ENCODE measurements at places on chromosomes 2 and 18. TPM values are rescaled to one million over a fixed set of nuclear protein-coding genes. Genes with fewer than 3 reads are reported as not detected.

DNA sequence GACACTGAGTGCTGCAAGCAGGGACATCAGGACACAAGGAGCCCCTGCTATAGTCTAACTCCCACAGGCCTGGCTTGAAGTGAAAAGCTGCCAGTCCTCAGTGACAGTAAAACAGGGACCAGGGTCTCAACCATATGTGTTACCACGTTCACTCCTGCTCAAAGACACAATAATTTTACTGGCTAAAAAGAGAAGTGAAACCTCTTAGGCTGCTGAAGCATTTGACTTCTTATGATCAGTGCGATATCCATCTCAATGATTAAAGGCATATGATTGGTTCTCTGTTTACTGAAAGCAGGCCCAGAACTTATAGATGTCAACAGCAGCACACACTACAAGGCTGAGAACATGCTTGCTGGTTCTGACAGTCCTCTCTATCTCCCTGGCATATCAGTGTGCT, 129.8 kb upstream of the LMAN1 start:
- H3K4me3 ChIP-seq = no peak overlapping the region
- H3K36me3 ChIP-seq = no peaks in the 10 kb centered on the region
- DNase-seq = no peak

- no peak overlapping the region for H3K27ac ChIP-seq
- H3K4me3 ChIP-seq = no peak overlapping the region
- H3K36me3 ChIP-seq = no peaks in the 10 kb centered on the region
- H3K4me1 ChIP-seq = no peaks in the 10 kb centered on the region
- no peak for DNase-seq
- no peaks in the 10 kb centered on the region for H3K27me3 ChIP-seq
Measured at GRCh38 chr2:188238386-188238785, 53.3 kb upstream of the GULP1 start.

DNA sequence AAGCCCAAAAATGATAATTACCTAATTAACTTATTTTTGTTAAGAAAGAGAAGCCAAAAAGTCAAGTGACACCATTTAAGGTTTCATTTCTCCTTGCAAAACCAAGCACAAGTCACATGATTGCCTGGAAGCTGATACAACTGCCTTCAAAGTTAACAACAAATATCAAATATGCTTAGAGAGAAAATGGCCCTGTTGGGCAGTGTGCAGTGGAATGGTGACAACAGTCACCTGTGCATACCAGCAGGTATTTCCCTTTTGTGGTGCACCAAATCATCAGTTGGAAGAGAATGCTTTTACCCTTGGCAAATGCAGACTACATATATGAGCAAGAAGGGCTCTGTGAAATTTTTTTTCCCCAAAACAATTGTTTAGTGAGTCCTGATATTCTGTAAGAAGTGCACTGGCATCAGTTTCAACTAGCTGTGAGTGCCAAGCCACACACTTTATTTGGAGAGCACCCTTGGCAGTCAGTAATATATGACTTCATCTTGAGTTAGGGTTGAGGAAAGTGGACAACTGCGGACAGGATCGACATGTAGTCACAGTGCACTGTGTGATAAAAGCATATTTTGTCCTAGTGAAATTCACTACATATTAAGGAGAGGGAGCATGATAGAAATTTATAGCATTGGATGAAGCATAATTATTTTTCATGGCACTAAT, 74.9 kb upstream of the DOCK10 start:
- H3K36me3 ChIP-seq = peaks cover 3% of the 10 kb centered on the region
- DNase-seq = no peak
- no peak overlapping the region for H3K4me3 ChIP-seq

The TCF23 gene
- not detected for total RNA-seq

- no peak overlapping the region for H3K4me3 ChIP-seq
- no peaks in the 10 kb centered on the region for H3K36me3 ChIP-seq
- H3K27ac ChIP-seq = no peak overlapping the region
- H3K27me3 ChIP-seq = peaks cover 3% of the 10 kb centered on the region
- peaks cover 67% of the 10 kb centered on the region for H3K4me1 ChIP-seq
- DNase-seq = no peak
Measured at GRCh38 chr2:101476605-101477208, 1.8 kb upstream of the RFX8 start.

The RGPD5 gene
- 12.1 TPM for total RNA-seq

- H3K4me1 ChIP-seq = no peaks in the 10 kb centered on the region
- peaks cover 4% of the 10 kb centered on the region for H3K27me3 ChIP-seq
- DNase-seq = no peak
Measured at GRCh38 chr18:37534627-37535026, 31.0 kb downstream of the CELF4 start.

DNA sequence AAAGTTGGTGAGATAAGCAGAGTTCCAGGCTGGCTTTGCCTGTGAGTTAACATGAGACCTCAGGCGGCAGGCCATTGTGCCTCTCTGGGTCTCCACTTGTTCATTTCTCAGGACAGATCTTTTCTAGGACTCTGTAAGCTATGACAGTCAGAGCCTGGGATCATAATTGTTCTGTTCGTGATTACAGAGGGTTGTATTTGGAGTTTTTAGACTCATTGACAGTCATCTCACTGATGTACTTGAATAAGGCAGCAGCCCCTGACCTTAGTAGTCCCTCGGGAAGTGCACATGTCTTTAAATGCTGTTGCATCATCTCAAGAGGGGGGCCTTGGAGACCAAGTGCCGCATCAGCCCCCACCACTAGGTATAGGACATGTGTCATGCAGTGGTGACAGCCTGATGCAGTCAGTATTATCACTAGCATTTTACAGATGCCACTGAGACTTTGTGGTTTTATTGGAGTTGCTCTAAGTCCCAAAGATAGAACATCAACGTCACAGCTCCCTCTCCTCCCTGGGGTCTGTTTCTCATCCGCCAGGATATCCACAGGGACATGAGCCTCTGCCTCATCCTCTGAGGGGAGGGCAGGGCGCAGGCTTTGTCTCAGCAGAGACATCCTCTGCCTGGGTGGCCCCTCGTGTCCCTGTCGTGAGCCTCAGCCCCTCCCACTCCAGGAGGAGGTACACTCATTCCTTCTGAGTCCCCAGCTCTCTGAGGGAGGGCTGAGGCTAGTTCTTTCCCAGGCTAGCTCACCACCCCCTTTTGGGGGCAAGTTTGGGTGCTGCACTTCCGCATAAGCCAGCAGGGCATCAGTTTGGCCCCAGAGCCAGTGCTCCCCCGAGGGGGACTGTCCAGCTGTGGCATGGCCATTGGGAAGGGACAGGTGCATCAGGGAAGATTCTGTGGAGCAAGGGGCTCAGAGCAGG, 14.1 kb downstream of the GLI2 start:
- H3K27me3 ChIP-seq = peaks cover 12% of the 10 kb centered on the region
- H3K36me3 ChIP-seq = no peaks in the 10 kb centered on the region
- no peak overlapping the region for H3K27ac ChIP-seq
- no peak overlapping the region for H3K4me3 ChIP-seq
- H3K4me1 ChIP-seq = no peaks in the 10 kb centered on the region
- no peak for DNase-seq

GRCh38 chr2:55096586-55096985, 46.3 kb upstream of the RTN4 start:
- no peak overlapping the region for H3K27ac ChIP-seq
- H3K4me3 ChIP-seq = no peak overlapping the region
- no peaks in the 10 kb centered on the region for H3K27me3 ChIP-seq
- DNase-seq = no peak
- no peaks in the 10 kb centered on the region for H3K36me3 ChIP-seq
- H3K4me1 ChIP-seq = peaks cover 23% of the 10 kb centered on the region

- no peaks in the 10 kb centered on the region for H3K4me1 ChIP-seq
- H3K27me3 ChIP-seq = no peaks in the 10 kb centered on the region
- H3K4me3 ChIP-seq = no peak overlapping the region
- H3K36me3 ChIP-seq = no peaks in the 10 kb centered on the region
- H3K27ac ChIP-seq = no peak overlapping the region
Measured at GRCh38 chr2:223363085-223363484, 239.1 kb downstream of the SCG2 start.

DNA sequence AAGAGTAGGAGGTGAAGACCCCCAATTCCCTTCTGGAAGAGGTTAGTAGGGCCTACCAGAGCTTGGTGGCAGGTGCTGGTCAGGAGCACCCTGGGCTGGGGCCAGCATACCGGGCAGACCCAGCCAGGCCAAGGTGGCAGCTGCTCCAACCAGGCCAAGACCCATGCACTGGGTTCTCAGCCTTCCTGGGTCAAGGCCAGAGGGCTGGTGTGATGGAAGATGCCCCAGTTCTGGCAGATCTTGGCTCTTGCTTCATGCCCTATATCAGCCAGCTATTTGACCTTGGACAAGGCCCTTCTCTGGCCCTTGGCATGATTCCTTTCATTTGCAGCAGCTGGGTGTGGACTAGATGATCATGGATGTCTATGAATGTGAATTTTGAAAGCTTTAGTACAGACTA, 57.7 kb downstream of the PRKCE start:
- no peaks in the 10 kb centered on the region for H3K27me3 ChIP-seq
- H3K27ac ChIP-seq = no peak overlapping the region
- no peak overlapping the region for H3K4me3 ChIP-seq
- H3K4me1 ChIP-seq = no peaks in the 10 kb centered on the region
- peaks cover 3% of the 10 kb centered on the region for H3K36me3 ChIP-seq

The SIX3 gene
- total RNA-seq = not detected

GRCh38 chr2:144702051-144702450, 182.1 kb upstream of the ZEB2 start:
- no peak overlapping the region for H3K27ac ChIP-seq
- H3K27me3 ChIP-seq = peaks cover 7% of the 10 kb centered on the region
- H3K4me1 ChIP-seq = no peaks in the 10 kb centered on the region
- no peaks in the 10 kb centered on the region for H3K36me3 ChIP-seq
- no peak for DNase-seq

DNA sequence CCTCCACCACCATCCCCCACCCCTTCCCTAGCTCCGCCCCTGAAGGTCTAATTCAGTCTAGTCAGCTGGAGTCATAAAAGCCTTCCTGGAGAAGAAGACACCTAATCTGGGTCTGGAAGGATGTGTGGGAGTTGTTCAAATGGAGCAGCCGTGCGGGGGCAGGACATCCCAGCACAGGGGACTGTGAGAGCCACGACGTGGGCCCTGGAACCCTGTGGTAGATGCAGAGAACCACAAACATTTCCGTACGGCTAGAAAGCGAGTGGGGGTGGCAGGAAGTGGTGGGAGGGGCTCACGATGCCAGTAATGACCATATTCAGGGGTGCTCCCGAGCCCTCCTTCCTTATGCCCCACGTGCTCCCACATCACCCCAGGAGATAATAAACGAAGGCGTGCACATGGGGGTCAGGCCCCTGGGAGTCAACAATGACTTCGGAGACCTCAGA, 20.9 kb upstream of the COL6A3 start:
- peak overlapping the region; percentile 86 for H3K27ac ChIP-seq
- H3K4me1 ChIP-seq = peaks cover 85% of the 10 kb centered on the region
- peak; percentile 80 for DNase-seq
- H3K36me3 ChIP-seq = peaks cover 6% of the 10 kb centered on the region
- H3K27me3 ChIP-seq = no peaks in the 10 kb centered on the region

The HS1BP3 gene
- 14.1 TPM for total RNA-seq

GRCh38 chr2:236988690-236989624, 96.7 kb upstream of the COPS8 start:
- H3K36me3 ChIP-seq = no peaks in the 10 kb centered on the region
- H3K4me3 ChIP-seq = no peak overlapping the region
- no peak overlapping the region for H3K27ac ChIP-seq
- H3K27me3 ChIP-seq = peaks cover 15% of the 10 kb centered on the region

DNA sequence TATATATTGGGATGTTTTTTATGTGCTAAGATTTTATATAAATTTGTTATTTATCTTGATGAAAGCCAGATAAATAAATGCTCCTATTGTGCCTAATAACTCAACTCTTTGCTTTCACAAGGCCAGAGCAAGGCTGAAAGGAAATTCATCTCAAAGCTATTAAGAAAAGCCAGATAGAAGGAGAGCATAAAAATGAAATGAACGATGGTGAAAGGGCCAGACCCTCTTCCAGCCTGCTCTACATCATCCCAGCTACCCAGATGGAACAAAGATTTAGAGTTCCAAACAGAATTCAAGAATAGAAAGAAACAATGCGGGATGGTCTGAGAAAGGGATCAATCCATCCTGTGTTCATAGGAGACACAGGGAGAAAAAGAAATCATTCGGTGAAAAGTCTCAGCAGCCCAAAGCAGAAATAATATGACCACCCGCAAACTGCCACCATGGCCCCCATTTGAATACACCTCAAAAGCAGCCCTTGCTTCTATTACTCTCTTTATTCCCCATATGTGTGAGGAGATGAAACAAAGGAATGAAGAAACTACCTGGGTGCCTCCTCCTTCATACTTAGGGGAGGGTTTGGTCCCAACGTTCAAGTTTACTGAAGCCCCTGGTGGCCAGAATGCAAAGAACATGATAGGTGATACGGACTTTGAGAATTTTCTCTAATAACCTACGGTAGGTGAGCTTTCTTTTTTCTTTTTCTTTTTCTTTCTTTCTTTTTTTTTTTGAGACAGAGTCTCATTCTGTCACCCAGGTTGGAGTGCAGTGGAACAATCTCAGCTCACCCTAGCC, 110.1 kb upstream of the FBXO11 start:
- no peak for DNase-seq
- no peak overlapping the region for H3K27ac ChIP-seq
- no peaks in the 10 kb centered on the region for H3K4me1 ChIP-seq
- H3K4me3 ChIP-seq = no peak overlapping the region

DNA sequence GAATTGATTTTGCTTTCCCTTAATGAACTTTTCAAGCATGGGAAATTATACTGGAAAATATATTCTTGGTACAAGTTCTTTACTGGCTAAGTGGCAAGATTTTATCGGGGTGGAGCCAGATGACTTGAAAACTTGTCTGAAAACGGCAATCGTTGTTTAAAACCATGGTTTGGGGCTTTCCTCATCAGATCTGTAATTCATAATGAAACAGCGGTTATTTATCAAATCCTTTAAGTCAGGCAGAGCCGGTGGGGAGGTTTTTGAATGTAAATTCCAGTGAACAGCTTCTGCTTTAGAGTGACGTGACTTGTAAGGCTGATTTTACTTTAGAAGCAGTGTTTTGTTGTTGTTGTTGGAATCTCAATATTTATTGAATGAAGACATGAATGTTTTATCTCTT, 2.6 kb downstream of the SEC11C start:
- no peak for DNase-seq
- peak overlapping the region; percentile 50 for H3K27ac ChIP-seq
- peaks cover 3% of the 10 kb centered on the region for H3K36me3 ChIP-seq
- H3K4me1 ChIP-seq = peaks cover 57% of the 10 kb centered on the region
- peaks cover 2% of the 10 kb centered on the region for H3K27me3 ChIP-seq

GRCh38 chr2:39313575-39313974, 69.8 kb upstream of the CDKL4 start:
- no peaks in the 10 kb centered on the region for H3K4me1 ChIP-seq
- no peak overlapping the region for H3K27ac ChIP-seq
- no peaks in the 10 kb centered on the region for H3K36me3 ChIP-seq
- DNase-seq = no peak

GRCh38 chr2:83844490-83844889, 614.6 kb downstream of the SUCLG1 start:
- no peak for DNase-seq
- H3K4me3 ChIP-seq = no peak overlapping the region
- no peaks in the 10 kb centered on the region for H3K27me3 ChIP-seq
- H3K27ac ChIP-seq = no peak overlapping the region
- H3K4me1 ChIP-seq = no peaks in the 10 kb centered on the region
- no peaks in the 10 kb centered on the region for H3K36me3 ChIP-seq

DNA sequence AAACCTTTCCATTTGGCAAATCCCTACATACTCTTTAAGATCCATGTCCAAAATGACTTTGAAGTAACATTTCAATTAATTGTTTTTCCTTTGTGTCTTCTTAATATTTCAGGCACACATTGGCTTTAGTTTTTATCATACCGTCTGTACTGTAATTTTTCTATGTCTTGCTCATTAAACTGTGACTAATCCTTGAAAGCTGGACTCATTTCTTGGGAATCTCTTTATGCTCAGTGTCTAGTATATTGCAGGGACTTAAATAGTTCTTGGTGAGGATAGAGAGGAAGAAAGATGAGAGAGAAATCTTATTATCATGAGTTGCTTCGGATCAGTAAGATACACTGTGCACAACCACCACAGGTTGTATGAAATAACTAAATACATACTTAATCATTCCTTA, 448.3 kb upstream of the ST6GAL2 start:
- H3K4me1 ChIP-seq = no peaks in the 10 kb centered on the region
- no peak for DNase-seq
- H3K27me3 ChIP-seq = no peaks in the 10 kb centered on the region
- H3K27ac ChIP-seq = no peak overlapping the region
